Dermis blood vessel endothelial cell (primary cell): ENCODE measurements at places on chromosomes 2 and 18. TPM values are rescaled to one million over a fixed set of nuclear protein-coding genes. Genes with fewer than 3 reads are reported as not detected.

Gene CNTNAP5
- not detected in 2 replicates for total RNA-seq

Gene TMEM198
- total RNA-seq: under 0.01 TPM in 1 of 2 replicates, not detected in the other

Gene CHRNG
- not detected in 2 replicates for total RNA-seq

Gene COL6A3
- total RNA-seq: 6.3 and 14.6 TPM in 2 replicates

Gene PCARE
- under 0.01 TPM in 1 of 2 replicates, not detected in the other for total RNA-seq

Gene HOXD3
- total RNA-seq: 19.2 and 54.6 TPM in 2 replicates

Gene SLC5A7
- total RNA-seq: not detected in 2 replicates

Gene LIMS3
- 6.0 and 9.4 TPM in 2 replicates for total RNA-seq

Gene WDR43
- 59.1 and 117 TPM in 2 replicates for total RNA-seq
